RKO (cell line): ENCODE measurements at places on chromosomes 11 and 22.

GRCh38 chr22:42565956-42566355 lies 12.2 kb downstream of the SERHL2 start:
- no peak for DNase-seq

DNA sequence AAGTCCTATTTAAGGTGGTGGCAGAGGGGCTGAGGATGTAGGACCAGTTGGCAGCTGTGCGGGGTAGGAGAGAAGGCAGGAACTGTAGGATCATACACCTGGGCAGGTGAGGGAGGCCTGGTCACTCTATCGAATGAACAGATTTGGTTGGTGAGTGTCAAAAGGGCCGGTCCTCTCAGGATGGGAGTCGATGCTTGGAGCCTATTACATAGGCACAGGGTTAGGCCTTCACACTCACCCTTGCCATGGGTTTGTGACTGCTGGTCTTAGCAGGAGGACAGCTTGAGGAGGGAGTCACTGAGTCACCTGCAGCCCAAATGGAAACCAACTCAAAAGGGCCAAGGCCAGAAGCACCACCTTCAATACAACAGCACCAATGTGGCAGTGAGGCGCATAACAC lies 80.2 kb upstream of the NARS2 start:
- no peak for DNase-seq

DNA sequence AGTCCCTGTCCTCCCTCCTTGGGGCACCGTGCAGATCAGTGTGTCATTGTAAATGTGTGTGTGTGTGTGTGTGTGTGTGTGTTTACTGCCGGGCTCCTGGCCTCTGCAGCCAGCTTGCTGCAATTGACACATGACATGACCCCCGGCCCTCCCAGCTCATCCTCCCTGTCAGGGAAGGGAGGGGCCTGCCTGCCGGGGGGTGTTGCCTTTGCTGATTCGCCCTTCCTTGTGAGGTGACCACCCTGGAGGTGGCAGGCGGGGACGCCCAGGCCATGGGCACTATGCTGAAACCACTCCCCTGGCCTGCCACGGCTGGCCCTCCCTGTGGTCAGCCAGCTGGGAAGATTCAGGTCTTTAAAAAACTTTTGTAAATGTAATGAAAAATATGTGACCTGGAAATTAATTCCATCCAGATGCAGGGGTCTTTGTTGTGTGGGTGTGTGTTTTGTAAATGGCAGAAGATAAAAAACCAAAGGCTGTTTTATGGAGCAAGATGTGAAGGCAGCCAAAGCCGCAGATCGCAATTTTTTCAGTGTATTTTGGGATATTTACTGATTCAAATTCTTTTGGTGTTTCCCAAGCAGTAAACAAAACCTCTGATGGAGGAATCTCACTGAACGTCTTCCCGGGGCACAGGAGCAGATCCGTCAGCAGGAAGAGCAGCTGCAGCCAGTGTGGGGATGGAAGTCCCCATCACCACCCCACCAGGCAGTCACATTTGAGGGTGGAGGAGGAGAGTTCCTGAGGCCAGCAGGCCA lies 23.2 kb downstream of the SHISAL1 start:
- DNase-seq: no peak

DNA sequence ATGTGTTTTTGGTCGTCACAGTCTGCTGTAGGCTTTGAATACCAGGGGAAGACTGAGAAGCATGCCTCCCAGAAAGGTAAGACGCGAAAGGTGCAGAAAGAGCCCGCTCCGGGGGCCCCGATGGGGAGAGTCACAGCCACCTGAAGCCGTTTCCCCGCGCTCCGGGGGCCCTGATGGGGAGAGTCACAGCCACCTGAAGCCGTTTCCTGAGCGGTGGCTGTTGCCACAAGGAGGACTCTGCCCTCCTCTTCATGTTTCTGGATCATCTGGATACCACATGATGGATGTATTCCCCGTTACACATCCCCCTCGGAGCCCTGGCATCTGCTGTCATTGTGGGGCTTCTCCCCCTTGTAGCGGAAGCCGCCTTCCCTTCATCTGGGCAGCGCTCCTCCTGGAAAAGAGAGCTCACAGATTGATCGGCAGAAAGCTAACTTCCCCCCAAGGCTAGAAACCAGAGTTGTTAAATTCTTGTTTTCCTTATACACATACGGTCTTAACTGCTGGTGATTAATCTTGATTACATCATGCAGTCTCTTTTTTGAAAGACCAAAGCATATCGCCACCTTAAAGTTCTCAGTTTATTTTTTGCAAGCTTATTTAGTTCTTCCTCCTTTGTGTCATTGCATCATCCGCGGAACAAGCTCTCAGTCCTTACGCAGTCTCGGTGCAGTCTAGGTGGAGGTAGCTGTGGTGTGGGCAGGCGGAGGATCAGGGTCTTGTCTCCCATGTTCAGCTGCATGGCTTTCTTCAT lies 17.5 kb downstream of the CTTN start:
- no peak for DNase-seq

DNA sequence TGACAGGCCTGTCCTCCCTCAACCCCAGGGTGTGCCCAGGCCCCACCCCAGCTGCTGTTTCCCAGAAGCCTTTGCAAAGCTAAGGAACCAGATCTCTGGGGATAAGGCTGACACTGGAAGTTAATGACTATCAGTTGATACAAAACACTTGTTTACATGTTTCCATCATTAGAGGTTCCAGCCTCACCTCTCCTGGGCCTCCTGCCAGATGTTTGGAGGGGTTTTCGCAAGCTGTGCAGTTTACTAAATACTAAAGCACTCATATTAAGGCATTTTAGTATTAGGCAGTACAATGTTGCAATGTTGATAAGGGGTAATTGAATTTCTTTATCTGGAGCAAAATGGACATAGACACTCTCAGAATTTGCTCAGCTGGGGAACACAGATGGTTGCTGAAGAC lies 218.7 kb downstream of the INSC start:
- no peak for DNase-seq

GRCh38 chr11:117872975-117873827 lies 3.3 kb downstream of the FXYD6 start:
- DNase-seq: no peak

- peak; percentile 91 for DNase-seq
These were observed 12.7 kb downstream of the GTPBP1 start for GRCh38 chr22:38718414-38718813.

DNA sequence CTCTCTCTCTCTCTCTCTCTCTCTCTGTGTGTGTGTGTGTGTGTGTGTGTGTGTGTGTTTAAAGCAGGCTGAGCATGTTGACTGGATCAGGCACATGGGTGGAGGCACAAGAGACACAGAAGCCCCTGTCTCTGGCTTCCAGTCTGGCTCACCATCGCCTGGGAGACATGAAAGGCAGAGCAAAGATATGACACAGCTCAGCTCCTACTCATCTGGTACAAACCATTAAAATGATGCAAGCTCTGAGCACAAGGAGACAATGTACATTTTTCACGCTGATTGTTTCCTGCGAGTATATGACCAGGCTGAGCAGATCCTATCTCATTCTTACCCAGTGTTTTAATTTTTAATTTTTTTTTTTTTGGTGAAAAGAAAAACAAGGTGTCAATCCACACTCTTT lies 9.5 kb downstream of the SLC6A5 start:
- peak; percentile 44 for DNase-seq

GRCh38 chr11:26162291-26162690 lies 169.6 kb upstream of the ANO3 start:
- no peak for DNase-seq

GRCh38 chr11:47986219-47986618 lies 5.9 kb downstream of the PTPRJ start:
- no peak for DNase-seq

GRCh38 chr22:31892080-31892433 lies 52.3 kb upstream of the YWHAH start:
- no peak for DNase-seq
